ENCODE measurements at places on chromosomes 4 and X.

DNA sequence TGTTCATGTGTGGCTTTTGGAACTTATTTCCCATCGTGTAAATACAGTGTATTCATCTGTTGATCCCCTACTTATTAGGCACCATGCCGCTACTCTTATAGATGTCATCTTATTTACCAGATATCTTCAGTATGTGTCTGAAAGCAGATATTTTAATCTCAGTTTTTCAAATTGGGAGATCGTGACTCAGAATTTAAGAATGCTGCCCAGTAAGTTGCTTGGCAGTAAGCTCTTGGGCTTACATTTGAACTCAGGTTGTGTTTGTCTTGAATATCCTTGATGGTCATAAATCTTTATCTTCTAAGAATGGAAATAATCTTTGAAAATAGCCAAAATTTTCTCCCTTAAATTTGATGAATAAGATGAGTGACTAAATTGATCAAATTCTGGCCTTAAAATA, 45.9 kb upstream of the RPA4 start:
- no peak for DNase-seq

- no peak for DNase-seq
Observed at GRCh38 chrX:16745102-16745501, 25.7 kb downstream of the SYAP1 start.

DNA sequence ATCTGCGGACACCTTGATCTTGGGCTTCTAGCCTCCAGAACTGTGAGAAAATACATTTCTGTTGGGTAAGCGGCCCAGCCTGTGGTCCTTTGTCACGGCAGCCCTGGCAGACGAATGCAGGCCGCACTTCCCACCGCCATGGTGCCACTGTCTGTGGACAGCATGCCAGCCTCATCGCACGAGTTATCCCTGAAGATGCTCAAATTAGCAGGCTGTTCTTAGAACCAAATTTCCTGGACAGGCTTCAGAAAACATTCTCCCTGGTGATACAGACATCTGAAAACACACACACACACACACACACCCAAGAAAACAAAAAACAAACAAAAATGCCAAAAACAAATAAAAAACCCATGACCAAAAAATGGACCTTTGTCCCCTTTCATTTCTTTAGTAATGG, 343.5 kb upstream of the GATB start:
- DNase-seq, result no peak

DNA sequence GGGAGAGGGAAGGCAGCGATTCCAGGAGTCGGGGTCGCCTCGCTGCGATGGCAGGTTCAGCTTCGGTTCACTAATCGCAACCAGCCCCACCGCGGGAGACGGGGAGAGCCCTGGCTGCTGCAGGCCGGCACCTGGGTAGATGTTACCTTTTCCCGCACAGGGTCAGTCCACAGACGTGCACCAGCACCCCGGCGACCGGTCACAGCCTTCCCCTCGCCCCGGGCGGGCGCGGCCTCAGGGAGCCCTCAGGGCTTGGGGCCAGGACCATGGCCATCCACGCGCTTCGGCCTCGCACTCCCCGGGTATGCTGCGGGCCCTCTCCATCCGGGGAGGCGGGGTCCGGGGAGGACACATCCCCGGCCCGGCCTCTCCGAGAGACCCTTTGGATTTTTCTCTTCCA, 26.1 kb upstream of the EXOC1L start:
- DNase-seq, result no peak

DNA sequence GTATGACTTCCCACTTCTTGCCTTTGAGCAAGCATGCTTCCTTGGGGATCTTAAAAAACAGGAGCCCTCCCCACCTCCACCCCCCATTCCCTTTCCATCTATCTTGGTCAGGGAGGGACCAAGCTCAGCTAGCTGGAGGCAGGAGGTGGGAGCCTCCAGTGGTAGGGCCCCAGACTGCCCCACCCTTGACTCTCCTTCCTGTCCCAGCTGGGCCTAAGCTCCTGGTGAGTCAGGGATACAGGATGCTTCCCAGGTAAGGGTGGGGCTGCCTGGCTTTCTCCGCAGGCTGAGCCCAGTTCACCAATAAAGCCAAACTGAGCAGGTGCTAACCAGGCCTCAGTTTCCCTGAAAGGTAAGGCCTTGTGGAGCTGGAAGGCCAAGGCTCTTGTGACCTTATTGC, 15.2 kb downstream of the EFNB1 start:
- no peak for DNase-seq

DNA sequence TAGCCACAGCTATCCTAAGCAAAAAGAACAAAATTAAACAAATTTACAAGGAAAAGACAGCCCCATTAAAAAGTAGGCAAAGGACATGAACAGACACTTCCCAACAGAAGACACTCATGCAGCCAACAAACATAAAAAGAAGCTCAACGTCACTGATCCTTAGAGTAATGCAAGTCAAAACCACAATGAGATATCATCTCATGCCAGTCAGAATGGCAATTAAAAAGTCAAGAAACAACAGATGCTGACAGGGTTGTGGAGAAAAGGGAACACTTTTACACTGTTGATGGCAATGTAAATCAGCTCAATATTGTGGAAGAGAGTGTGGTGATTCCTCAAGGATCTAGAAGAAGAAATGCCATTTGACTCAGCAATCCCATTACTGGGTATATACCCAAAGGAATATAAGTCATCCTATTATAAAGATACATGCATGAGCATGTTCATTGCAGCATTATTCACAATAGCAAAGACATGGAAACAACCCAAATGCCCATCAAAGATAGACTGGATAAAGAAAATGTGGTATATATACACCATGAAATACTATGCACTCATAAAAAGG, 163.0 kb upstream of the TET2 start:
- no peak for DNase-seq

DNA sequence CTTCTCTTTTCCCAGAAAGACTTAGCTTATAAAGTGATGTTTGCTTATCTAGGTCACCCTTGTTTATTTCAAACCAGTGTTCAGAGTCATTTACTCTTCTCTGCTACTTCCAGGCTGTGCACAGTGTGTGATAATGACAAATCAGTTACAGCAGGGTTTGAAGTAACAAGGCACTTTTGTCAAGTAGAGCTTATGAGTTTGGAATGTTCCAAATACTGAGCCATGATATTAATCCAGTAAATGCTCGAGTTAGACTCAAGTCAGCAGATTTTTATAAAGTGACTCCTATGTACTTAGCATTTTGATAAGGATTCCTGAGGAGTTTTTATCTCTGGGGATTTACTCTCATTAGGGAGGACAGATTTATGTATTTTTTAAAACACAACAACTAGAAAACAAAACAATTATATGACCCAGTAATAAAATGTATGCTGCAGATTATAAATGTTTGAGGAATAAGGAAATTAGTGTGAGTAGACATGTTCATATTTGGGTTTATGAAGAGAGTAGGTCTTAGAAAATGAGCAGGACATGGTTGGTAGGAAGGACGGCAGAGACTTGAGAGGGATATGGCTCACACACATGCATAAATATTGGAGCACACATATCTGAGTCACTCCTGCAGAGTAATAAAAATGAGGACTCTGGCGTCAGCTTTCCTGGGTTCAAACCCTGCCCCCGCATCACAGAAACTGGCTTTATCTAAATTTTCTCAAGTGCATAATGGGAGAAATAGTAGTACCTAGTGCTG, 271.2 kb downstream of the FBXO8 start:
- no peak for DNase-seq

- no peak for DNase-seq
Observed at GRCh38 chr4:20254511-20255250, 3.0 kb downstream of the SLIT2 start.

- DNase-seq, result no peak
Observed at GRCh38 chrX:109926118-109926517, 76.8 kb upstream of the TMEM164 start.

DNA sequence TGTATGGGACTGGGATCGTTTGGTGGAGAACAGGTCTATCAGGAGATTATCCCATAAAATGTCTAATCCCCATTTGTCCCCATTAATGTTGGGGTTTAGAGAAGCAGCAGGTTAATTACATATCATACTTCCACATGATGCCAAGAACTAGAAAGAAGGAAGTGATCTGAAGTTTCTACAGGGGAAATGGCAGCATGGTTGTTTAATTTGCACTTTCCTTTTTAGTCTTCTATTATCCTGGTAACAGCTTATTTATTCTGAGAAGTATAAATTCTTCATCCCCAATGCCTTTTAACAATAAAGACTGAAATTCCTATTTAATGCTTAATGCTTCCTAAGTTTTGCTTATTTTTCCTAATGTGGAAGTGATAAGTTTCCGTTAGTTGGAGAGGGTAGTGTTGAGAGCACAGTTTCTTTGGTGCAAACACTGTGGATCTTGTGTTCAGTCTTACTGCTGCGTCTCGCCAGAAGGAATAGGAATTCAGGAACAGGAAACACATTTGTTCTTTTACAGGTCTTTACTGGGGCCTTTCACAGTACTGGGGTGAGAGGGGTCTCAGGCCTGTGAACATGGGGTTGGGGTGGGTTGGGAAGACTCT, 59.5 kb upstream of the TADA2B start:
- DNase-seq, result no peak

GRCh38 chrX:149628280-149628679, 3.3 kb downstream of the TMEM185A start:
- DNase-seq, result no peak

GRCh38 chrX:20527558-20528011, 260.9 kb upstream of the RPS6KA3 start:
- DNase-seq, result no peak

DNA sequence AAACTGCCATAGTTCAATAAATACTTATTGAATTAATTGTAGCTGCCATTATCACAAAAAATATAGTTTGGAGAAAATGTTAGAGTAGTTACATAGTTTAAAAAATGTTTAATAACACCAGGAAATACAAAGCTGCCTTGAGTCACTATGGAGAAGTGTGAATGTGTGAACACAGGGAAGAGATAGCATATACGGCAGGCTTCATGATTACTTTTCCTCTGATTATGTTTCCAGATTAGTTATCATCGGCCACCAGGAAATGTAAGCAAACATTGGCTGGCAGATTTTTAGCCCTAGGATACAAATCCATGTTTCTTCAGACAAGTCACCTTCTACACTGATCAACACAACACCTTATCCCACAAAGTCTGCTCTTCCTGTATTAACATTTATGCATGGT, 4.4 kb downstream of the PRDM5 start:
- no peak for DNase-seq

- DNase-seq, result no peak
Observed at GRCh38 chr4:26701786-26702227, 117.9 kb downstream of the TBC1D19 start.

DNA sequence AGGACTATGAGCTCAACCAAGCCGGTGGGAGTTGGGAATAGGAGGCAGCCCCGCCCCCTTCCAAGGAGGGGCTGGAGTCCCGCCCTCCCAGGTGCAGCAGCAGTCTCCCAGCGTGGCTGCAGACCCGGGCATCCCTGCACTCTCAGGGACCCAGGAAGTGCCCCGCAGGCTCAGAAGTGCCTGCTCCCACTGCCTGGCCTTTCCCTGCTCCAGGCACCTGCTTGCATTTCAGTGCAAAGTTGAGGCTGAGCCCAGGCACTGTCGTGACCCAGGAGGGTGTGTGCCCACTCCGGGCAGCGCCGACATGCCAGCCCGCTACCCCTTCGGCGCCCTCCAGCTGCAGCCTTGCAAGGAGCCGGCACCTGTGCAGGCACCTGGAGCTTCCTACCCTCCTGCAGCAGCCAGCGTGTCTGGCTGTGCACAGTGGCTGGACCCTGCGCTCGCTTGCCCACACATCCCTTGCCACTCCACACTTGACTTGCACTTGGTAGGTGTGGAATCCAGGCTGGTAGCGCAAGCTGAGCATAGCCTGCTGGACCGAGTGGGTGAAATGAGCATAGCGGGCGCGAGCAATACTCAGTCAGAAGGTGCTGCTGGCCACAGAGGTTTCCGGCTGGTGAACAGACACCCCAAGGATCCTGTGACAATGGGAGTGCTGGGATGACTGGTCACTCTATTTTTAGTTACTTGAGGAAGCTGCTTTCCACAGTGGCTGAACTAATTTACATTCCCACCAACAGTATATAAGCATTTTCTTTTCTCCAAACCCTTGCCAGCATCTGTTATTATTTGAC, 236.3 kb downstream of the PCDH10 start:
- no peak for DNase-seq

GRCh38 chr4:119139311-119139710, 3.7 kb downstream of the MYOZ2 start:
- no peak for DNase-seq

- DNase-seq, result no peak
Observed at GRCh38 chr4:102616636-102617035, 115.5 kb downstream of the NFKB1 start.

DNA sequence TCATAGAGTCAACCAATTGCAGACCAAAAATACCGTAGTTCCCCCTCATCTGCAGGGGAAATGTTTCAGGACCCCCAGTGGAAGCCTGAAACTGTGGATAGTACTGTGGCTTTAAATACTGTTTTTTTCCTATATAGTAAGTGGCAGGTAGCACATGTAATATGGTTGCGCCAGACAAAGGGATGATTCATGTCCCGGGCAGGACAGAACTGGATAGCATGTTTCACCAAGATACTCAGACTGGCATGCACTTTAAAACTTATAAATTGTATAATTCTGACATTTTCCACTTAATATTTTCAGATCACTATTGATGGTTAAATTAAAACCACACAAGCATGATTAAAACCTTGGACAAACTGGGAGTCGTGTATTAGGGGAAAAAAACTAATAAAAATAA, 276.3 kb upstream of the AGA start:
- DNase-seq, result no peak

- no peak for DNase-seq
Observed at GRCh38 chrX:115030625-115031024, 13.2 kb upstream of the IL13RA2 start.

DNA sequence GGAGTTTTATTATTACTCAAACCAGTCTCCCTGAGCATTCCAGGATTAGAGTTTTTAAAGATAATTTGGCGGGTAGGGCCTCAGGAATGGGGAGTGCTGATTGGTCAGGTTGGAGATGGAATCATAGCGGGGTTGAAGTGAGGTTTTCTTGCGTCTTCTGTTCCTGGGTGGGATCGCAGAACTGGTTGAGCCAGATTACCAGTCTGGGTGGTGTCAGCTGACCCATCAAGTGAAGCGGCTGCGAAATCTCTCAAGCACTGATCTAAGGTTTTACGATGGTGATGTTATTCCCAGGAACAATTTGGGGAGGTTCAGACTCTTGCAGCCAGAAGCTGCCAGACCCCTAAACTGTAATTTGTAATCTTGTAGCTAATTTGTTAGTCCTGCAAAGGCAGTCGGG, 25.1 kb upstream of the SETD7 start:
- DNase-seq, result no peak

DNA sequence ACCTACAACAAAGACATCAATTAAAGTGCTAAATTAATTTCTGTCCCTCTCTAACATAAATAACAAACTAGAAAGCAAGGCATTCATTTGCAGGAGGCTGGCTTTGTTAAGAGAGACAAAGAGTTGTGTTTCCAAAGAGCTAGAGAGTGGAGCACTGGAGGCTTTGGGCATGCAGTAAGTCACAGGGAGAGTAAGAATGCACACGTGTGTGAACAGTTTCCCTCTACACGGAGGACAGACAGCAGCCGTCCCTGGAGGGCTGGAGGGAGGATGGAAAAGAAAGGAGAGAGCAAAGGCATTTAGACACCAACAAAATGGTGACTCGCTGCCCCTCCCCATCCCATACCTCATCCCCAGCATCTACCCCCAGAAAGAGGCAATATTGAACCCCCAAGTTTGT, 20.4 kb upstream of the DCHS2 start:
- no peak for DNase-seq

Measured in activated CD4-positive, alpha-beta T cell treated with anti-CD3 and anti-CD28 coated beads for 24 hours (primary cell).